Osteocyte (in vitro differentiated cells): ENCODE measurements at places on chromosomes 5 and 9. TPM values are rescaled to one million over a fixed set of nuclear protein-coding genes. Genes with fewer than 3 reads are reported as not detected.

The ANKRD20A1 gene
- total RNA-seq, result 0.42 and 1.7 TPM in 2 replicates

The ARL10 gene
- 25.9 and 32.8 TPM in 2 replicates for total RNA-seq

GRCh38 chr5:95850391-95850894 is 27.9 kb upstream of the GLRX start:
- no peak for DNase-seq
- H3K27me3 ChIP-seq, result no peaks in the 10 kb centered on the region
- H3K4me1 ChIP-seq, result peaks cover 8% of the 10 kb centered on the region
- no peak overlapping the region for H3K27ac ChIP-seq
- no peak overlapping the region for H3K4me3 ChIP-seq

The F12 gene
- total RNA-seq, result 1.0 and 1.5 TPM in 2 replicates

GRCh38 chr5:42338136-42338535 is 85.1 kb upstream of the GHR start:
- no peaks in the 10 kb centered on the region for H3K36me3 ChIP-seq
- H3K27ac ChIP-seq, result no peak overlapping the region
- no peaks in the 10 kb centered on the region for H3K27me3 ChIP-seq
- DNase-seq, result no peak
- H3K4me3 ChIP-seq, result no peak overlapping the region
- no peaks in the 10 kb centered on the region for H3K4me1 ChIP-seq

DNA sequence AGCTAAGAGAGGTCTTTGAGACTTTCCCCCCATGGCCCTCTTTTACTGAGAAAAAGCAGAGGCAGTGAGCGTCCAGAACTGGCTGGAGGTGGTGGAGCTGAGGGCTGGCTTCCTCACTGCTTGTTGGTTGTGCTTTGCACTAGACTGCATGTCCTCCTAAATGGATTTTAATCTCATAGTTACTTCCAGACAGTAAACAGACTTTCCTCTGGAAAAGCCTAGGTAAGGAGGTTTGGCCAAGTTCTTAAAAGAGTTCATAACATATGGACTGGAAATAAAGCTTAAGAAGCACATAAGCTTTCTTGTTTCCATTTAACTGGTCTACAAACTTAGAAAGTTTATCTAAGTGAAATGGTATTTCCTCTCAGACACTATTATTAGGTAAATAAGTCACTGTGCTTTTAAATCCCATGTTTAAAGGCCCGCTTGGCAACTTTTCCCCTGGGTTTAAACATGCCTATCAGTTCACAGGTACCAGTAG is 2.0 kb downstream of the ASPN start:
- H3K27ac ChIP-seq, result peak overlapping the region; percentile 91
- H3K27me3 ChIP-seq, result no peaks in the 10 kb centered on the region
- no peak for DNase-seq
- H3K36me3 ChIP-seq, result peaks cover 10% of the 10 kb centered on the region

GRCh38 chr5:81884871-81885270 is 87.0 kb upstream of the ATG10 start:
- no peak for DNase-seq
- no peak overlapping the region for H3K27ac ChIP-seq
- H3K4me3 ChIP-seq, result no peak overlapping the region
- H3K36me3 ChIP-seq, result no peaks in the 10 kb centered on the region

DNA sequence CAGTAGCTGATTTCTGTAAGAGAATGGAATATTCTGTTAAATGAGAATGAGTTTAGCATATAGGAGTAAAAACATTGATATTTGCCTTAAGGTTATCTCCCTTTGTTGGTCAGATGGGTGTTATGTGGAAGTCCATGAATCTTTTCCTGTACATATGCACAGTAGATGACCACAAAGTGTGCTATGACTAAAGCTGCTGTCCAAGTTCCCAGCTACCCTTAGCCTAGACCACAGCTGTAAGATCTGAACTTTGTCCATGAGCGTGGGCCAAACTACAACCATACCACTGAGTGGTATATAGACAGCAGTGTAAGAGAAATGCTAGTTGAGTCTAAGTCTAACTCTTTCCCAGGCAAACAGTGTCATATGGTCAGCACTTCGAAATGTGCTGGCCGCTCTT is 48.8 kb downstream of the CD180 start:
- H3K27me3 ChIP-seq, result no peaks in the 10 kb centered on the region
- DNase-seq, result no peak
- no peak overlapping the region for H3K27ac ChIP-seq
- no peaks in the 10 kb centered on the region for H3K4me1 ChIP-seq

DNA sequence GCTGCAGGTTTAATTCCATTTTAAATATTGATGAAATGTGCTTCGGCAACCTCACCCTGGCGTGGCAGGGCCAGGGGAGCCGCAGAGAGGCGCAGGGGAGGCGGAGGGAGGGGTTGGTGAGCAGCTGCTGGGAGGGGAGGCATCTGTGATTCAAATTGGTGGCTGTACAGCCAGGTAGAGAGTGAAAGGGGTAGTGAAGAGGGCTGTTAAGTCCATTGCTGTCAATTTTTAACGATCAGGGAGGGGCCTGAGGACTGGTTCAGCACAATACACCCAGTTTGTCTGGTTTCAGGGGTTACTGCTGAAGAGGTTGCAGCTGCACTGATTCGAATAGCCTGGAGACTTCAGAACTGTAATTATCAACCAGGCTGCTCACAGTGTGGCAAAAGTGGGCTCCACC is 31.3 kb downstream of the LHX6 start:
- H3K27ac ChIP-seq, result no peak overlapping the region
- DNase-seq, result no peak
- peaks cover 44% of the 10 kb centered on the region for H3K27me3 ChIP-seq
- H3K4me1 ChIP-seq, result peaks cover 13% of the 10 kb centered on the region
- no peaks in the 10 kb centered on the region for H3K36me3 ChIP-seq

DNA sequence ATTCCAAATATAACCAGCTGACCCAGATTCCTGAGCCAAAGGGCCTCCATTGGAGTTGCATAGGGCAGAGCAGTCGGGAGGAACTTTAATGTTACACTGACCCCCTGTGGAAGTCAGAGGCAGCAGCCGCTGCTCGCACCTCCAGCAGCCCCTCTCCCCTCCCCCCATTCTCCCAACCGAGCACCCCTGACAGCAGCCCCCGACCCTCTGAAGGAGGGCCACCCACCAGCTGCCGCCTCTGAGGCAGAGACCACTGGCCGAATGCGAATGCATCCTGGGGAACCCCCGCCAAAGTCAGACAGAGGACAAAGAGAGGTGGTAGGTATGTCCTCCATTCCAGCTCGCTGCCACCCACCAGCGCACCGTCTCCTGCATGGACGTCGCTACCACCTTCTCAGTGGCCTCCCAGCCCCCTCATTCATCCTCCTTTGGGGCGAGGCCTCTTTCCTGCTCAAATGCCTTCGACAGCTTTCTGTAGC is 231.0 kb downstream of the CDK5RAP2 start:
- H3K36me3 ChIP-seq, result no peaks in the 10 kb centered on the region
- H3K4me3 ChIP-seq, result no peak overlapping the region
- H3K4me1 ChIP-seq, result peaks cover 11% of the 10 kb centered on the region
- peaks cover 9% of the 10 kb centered on the region for H3K27me3 ChIP-seq
- H3K27ac ChIP-seq, result no peak overlapping the region

- no peak overlapping the region for H3K27ac ChIP-seq
- H3K36me3 ChIP-seq, result peaks cover 31% of the 10 kb centered on the region
- H3K27me3 ChIP-seq, result no peaks in the 10 kb centered on the region
- H3K4me3 ChIP-seq, result no peak overlapping the region
- H3K4me1 ChIP-seq, result peaks cover 7% of the 10 kb centered on the region
- DNase-seq, result no peak
Measured at GRCh38 chr9:111645806-111646205, 14.7 kb downstream of the DNAJC25 start.

- peaks cover 30% of the 10 kb centered on the region for H3K4me1 ChIP-seq
- no peaks in the 10 kb centered on the region for H3K36me3 ChIP-seq
- no peaks in the 10 kb centered on the region for H3K27me3 ChIP-seq
- no peak for DNase-seq
- H3K4me3 ChIP-seq, result no peak overlapping the region
Measured at GRCh38 chr9:114690308-114690707, 8.3 kb upstream of the TEX48 start.

GRCh38 chr5:86679949-86680348 is 62.2 kb downstream of the COX7C start:
- H3K4me3 ChIP-seq, result no peak overlapping the region
- peaks cover 21% of the 10 kb centered on the region for H3K27me3 ChIP-seq
- H3K36me3 ChIP-seq, result no peaks in the 10 kb centered on the region
- DNase-seq, result no peak
- H3K27ac ChIP-seq, result peak overlapping the region; percentile 39
- H3K4me1 ChIP-seq, result peaks cover 6% of the 10 kb centered on the region

DNA sequence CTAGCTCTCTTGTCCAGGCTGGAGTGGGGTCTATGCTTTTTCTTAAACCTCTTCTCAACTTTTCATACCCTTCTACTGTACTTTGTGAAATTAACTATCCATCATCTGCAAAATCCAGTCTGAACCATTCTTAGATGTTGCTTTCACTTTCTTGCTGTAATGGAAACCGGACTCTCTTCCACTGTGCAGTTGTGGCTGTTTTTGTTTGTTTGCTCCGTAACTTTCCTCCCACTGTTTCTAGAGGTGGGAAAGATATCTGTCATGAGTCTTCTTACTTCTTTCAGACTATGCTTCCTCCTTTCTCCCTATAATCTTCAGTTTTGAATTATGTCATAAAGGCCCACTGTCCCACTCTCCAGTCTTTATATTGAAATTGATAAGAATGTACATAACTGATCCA is 6.5 kb downstream of the TNPO1 start:
- H3K4me3 ChIP-seq, result no peak overlapping the region
- peaks cover 5% of the 10 kb centered on the region for H3K36me3 ChIP-seq
- H3K4me1 ChIP-seq, result peaks cover 24% of the 10 kb centered on the region
- H3K27ac ChIP-seq, result no peak overlapping the region
- no peak for DNase-seq

DNA sequence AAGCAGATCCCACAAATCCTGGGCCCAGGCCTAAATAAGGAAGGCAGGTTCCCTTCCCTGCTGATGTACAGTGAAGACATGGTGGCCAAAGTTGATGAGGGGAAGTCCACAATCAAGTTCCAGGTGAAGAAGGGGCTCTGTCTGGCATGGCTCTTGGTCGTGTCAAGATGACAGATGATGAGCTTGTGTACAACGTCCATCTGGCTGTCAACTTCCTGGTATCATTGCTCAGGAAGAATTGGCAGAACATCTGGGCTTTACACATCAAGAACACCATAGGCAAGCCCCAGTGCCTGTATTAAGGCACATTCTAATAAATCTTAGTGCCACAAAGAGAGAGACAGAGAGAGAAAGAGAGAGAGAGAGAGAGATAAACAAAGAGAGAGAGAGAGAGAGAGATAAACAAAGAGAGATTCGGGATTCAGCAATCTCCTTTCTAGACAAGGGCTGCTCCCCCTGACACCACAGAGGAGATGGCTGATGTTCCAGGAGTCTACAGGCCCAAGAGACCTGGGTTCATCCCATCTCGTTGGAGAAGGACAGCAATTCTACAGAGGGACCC is 45.5 kb upstream of the HSPA9 start:
- H3K36me3 ChIP-seq, result no peaks in the 10 kb centered on the region
- DNase-seq, result no peak
- no peaks in the 10 kb centered on the region for H3K4me1 ChIP-seq
- H3K4me3 ChIP-seq, result no peak overlapping the region
- H3K27ac ChIP-seq, result no peak overlapping the region

DNA sequence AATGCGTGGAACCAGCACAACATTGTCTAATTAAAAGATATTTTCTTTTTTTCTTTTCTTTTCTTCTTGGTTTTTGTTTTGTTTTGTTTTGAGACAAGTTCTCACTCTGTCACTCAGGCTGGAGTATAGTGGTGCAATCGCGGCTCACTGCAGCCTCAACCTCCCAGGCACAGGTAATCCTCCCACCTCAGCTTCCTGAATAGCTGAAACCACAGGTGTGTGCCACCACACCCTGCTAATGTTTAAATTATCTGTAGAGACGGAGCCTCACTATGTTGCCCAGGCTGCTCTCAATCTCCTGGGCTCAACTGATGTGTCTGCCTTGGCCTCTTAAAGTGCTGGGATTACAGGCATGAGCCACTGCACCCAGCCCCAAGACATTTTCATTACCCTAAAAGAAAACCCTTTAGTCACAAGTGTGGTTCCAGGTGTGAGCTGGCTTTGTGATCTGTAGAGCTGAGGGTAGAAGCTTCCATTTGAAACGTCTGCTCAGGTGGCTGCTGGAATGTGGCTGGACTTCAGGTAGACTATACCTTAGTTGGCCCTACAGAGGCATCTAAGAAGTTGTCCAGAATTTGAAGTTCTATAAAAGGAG is 19.1 kb upstream of the NEK6 start:
- H3K27me3 ChIP-seq, result peaks cover 28% of the 10 kb centered on the region
- H3K4me3 ChIP-seq, result no peak overlapping the region

The CHSY3 gene
- 19.7 and 22.0 TPM in 2 replicates for total RNA-seq

DNA sequence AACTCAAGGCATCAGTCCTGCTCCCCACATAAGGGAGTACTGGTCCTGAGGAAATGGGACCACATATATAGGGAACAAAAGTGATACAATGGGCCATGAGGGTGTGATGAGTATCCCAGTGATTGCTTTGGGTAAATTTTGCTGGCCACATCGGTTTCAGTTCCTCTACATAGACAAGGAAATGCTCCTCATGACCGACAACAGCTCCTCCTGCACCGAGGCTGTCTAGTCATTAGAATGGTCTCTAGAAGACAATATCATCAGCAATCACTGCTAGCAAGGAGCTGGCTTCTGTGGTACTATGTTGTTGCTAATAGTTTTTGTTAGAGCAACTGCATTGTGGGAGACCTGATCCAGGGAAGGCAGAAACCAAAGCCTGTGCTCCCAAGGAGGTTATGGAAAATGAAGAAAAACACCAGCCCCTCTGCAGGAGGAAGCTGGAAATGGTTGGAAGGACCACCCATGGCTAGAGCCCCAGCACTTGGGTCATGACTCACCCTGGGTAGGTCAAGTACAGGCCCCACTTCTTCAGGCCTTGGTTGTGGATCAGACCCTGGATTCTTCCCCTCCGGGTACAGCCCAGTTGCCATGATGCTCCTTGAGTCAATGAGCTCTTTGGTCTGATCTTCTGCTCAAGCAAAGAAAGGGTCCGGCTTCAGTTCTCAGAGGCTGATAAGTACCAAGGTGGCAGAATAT is 3.4 kb upstream of the CTSL start:
- H3K4me3 ChIP-seq, result no peak overlapping the region
- DNase-seq, result no peak
- peaks cover 23% of the 10 kb centered on the region for H3K4me1 ChIP-seq
- H3K27ac ChIP-seq, result no peak overlapping the region
- peaks cover 5% of the 10 kb centered on the region for H3K36me3 ChIP-seq

The LHFPL2 gene
- total RNA-seq, result 110 and 113 TPM in 2 replicates

DNA sequence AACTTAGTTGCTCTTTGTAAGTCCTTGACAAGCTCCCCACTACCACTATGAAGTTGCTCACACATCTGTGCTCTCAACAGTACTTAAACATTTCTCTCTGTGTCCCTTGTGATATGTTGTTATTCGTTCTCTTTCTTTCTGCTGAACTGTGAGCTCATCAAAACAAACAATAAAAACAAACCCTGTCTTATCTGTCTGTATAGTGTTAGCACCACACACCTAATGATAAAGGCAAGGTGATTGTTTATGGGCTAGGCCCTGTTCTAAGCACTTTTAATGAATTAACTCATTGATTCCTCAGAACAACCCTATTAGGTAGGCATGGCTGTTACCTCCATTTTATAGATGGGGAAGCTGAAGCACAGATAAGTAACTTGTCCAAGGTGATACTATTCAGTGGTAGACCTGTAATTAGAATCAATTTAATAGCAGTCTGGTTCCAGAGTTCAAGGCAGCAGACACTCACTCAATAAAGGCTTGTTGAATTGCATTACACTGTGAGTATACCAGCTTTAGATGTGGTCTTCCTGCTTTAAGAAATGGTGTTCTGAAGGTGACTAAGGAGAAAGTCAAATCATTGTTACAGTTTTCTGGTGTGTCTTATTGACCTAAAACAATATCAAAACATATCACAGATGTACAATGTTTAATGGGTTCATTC is 153.6 kb upstream of the ELL2 start:
- no peak for DNase-seq
- H3K27ac ChIP-seq, result no peak overlapping the region
- H3K27me3 ChIP-seq, result no peaks in the 10 kb centered on the region
- H3K36me3 ChIP-seq, result no peaks in the 10 kb centered on the region
- peaks cover 14% of the 10 kb centered on the region for H3K4me1 ChIP-seq
- no peak overlapping the region for H3K4me3 ChIP-seq

The LCP2 gene
- total RNA-seq, result not detected in 2 replicates

The CER1 gene
- total RNA-seq, result not detected in 2 replicates

The PROB1 gene
- total RNA-seq, result 1.5 and 1.6 TPM in 2 replicates
